T-helper 9 cell (primary cell): ENCODE measurements at places on chromosomes 2 and 18.

DNA sequence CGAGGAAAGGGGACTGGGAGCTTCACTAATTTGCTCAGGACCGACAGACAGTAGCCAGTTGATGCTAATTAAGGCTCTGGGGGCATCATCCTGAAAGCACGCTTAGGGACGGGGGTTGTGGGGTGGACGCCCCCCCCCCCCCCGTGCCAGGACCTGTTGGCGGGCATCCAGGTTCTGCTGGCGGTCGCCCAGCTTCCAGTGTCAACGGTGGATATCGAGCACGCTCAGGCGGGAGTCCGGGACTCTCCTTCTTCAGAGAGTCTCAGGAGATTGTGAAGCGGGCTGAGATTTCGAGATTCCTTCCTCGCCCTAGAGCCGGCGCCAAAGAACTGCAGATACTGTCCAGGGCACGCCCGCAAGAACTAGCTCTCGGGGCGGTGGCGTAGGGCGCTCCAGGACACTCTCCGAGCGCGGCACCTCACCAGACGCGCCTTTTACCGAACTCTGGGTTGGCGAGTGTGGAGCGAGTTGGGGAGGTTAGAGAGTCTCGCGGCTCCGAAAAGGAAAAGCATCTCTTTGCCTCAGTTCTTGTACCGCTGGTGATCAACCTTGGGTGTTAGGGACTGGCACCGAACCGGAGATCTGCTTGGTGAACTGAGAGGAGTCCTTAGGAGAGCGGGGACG, 5.6 kb downstream of the RAX start:
- DNase-seq: no peak

- no peak for DNase-seq
These were observed 652 bp downstream of the GCA start for GRCh38 chr2:162344617-162344950.

DNA sequence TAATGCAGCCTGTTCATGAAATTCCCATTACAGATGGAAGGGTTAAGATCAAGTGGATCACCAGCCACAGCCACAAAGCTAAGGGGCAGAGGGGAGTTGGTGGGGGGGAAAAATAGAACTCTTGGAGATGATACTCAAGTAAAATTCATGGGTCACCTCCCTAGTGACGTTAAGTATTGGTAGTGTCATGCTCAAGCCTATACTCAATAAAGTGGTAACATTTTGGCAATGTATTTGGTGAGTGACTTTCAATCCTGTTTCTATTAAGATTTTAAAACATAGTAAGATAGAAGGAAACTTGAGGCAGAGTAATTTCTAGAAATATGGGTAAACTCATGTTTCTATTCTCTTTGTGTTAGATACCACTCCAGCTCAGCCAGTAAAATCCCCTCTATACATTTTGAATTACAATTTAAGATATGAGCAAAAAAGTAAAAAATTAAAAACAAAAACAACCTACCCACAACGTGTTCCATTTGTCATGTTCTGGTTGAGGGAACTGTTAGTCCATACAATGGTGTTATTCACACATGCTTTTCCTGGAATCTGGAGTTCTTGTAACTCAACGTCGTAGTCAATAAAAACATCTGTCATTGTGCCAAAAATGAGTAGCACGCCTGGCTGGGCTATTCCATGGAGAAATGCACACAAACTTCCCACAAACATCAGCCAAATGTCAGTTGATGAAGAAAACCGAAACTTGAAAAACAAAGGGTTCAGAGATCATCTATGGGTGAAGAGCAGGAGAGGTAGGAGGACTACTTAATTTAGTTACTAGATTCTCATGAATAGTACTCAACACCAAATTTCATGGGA, 18.1 kb downstream of the ABCB11 start:
- DNase-seq: no peak

GRCh38 chr2:238389988-238390589, 36.6 kb upstream of the ASB1 start:
- DNase-seq: no peak

GRCh38 chr2:26720322-26721114, 28.0 kb downstream of the KCNK3 start:
- DNase-seq: no peak

- peak; percentile 7 for DNase-seq
These were observed 39.0 kb upstream of the MAL start for GRCh38 chr2:94986392-94986963.

GRCh38 chr18:79382681-79383387, 12.9 kb upstream of the NFATC1 start:
- no peak for DNase-seq

GRCh38 chr18:5414546-5414945, 119.0 kb upstream of the ZBTB14 start:
- DNase-seq: no peak

- no peak for DNase-seq
These were observed 37.6 kb downstream of the FARP2 start for GRCh38 chr2:241393524-241394196.

DNA sequence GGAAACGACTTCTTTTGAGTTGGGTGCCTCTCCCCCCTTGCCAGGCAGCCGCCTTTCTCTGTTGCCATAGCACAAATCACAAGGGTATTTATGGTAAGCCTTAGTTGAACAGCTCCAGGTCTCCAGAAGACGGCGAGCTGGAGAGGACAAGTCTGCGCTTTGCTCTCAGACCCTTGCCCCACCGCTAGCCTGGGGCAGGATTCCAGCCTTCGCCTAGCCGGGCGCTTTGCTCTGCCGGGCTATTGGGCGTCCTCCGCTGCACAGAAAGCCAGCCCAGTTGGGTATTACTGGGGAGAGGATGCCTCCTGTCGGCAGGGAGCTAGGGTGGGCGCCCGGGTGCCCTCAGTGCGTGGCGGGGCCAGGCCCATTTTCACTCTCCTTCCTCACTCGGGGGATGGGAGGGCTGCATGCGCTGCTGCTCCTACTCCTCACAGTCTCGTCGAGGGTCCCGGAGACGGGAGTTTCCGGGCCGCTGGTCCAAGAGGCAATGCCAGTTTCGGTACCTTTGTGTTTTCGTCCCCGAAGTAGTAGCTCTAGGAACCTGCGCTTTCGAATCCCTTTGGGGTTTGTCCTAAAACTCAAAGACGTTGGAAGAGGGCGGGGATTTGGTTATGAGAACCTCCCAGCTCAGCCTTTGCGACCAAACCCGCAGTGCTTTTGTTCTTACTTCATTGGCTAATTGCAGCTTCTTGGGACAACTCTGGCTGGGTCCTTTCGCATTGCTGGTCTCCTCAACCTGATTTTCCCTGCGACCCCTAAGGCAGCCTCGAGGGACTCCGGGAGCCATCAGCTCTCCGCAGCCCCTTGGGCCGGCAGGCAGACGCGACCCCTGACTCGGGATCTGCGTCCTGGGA, 3.6 kb upstream of the DLX2 start:
- DNase-seq: no peak

DNA sequence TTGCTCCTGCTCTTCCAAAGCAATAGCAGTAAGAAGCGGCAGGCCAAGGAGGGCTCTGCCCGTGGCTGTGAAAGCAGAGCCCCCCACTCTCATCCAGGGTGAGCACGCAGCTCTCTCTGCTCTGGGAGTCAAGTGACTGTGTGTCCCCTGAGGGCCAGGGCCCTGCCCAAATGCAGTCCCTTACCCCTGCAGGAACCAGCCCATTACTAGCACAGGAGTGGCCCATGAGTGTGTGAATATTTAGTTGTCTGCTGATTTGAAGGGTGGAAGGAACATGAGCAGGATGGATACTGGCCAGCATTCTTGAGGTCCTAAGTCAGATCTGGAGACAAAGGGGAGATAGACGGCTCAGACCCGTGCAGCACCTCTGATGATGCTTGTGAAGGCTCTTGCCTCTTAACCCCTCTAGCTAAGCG, 69.7 kb upstream of the FOSL2 start:
- DNase-seq: no peak

DNA sequence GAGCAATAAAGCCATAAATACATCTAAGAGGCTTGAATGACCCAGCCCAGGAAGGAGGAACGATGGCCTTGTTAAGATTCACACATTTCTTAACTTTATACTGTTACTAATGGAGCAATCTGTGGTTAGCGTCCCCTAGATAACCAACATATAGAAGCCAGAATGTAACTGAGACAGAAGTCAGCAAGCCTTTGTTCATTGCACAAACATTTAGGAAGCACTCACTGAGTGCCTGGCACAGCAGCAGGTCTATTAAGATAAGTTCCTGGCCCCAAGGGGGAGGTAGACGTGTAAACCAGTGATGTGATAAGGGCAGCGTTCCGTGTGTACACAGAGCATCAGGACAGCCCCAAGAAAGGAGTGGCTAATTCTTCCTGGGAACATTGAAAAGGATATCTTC, 63.6 kb upstream of the ATL2 start:
- no peak for DNase-seq

- DNase-seq: no peak
These were observed 596.9 kb upstream of the HNMT start for GRCh38 chr2:137367361-137367760.

- no peak for DNase-seq
These were observed 5.6 kb upstream of the RALBP1 start for GRCh38 chr18:9469685-9470084.

- DNase-seq: no peak
These were observed 458.7 kb upstream of the HNRNPA3 start for GRCh38 chr2:176753752-176754474.
